ENCODE measurements at places on chromosomes 11 and 22. TPM values are rescaled to one million over a fixed set of nuclear protein-coding genes. Genes with fewer than 3 reads are reported as not detected.
A peak's percentile ranks its signal among the peaks of the same experiment; 100 is the strongest.

The OR6T1 gene
- total RNA-seq = not detected

The GAL gene
- 1.4 TPM for total RNA-seq

The SLC17A6 gene
- total RNA-seq = not detected

The FANCF gene
- 8.7 TPM for total RNA-seq

The OR51B4 gene
- total RNA-seq = not detected

The HBE1 gene
- not detected for total RNA-seq

The C11orf71 gene
- 6.5 TPM for total RNA-seq

The MYO18B gene
- total RNA-seq = 0.06 TPM

The SEC14L2 gene
- 9.2 TPM for total RNA-seq

The MTFP1 gene
- total RNA-seq = 15.6 TPM

DNA sequence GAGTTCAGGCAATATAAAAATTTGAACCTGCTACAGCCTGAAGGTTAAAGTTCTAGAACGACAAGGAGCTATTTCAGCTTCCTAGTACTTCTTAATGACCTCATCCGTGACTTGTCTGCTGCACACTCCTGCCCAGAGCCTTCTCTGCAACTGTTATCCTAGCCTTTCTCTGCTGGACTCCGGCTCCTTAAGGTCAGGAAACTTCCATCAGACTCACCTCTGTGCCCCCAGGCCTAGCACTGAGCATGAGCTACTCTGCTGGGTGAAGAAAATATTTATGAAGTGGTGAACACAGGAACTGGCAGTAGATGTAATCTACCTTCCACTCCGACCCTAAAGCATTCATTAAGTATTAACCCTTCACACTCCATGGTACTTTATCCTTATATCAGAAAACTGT lies 18.4 kb downstream of the CSNK2A3 start:
- DNase-seq = no peak

DNA sequence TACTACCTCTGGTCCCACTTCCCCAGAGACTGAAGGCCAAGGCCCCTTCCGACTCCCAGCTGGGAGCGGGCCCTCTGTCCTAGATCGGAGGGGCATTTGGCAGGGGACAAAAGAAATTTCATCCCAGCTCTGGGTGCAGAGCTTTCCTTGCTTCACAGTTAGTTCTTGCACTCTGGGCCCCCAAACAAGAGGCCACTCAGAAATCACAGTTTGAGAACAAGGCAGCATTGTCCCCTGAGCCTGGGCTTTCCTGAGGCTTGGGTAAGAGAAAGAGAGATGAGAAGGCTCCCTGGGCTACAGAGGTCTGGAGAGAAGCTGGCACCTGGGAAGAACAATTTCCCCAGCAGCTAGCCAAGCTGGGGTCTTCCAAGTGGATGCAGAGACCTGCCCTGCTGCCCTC lies 71.8 kb upstream of the NCAM1 start:
- no peak for DNase-seq

GRCh38 chr11:133346137-133346536 lies 186.2 kb downstream of the OPCML start:
- DNase-seq = no peak

- DNase-seq = peak; percentile 4
Observed at GRCh38 chr22:43534916-43535315, 123.1 kb downstream of the MPPED1 start.

- DNase-seq = no peak
Observed at GRCh38 chr22:30002861-30003486, 77.3 kb upstream of the HORMAD2 start.

GRCh38 chr11:134740590-134741261 lies 328.7 kb upstream of the B3GAT1 start:
- no peak for DNase-seq

GRCh38 chr11:65236194-65237059 lies 25.3 kb upstream of the POLA2 start:
- DNase-seq = no peak

- DNase-seq = no peak
Observed at GRCh38 chr11:114440121-114440860, 1.0 kb downstream of the REXO2 start.

- DNase-seq = no peak
Observed at GRCh38 chr11:121626980-121627379, 174.2 kb upstream of the SORL1-AS1 start.

DNA sequence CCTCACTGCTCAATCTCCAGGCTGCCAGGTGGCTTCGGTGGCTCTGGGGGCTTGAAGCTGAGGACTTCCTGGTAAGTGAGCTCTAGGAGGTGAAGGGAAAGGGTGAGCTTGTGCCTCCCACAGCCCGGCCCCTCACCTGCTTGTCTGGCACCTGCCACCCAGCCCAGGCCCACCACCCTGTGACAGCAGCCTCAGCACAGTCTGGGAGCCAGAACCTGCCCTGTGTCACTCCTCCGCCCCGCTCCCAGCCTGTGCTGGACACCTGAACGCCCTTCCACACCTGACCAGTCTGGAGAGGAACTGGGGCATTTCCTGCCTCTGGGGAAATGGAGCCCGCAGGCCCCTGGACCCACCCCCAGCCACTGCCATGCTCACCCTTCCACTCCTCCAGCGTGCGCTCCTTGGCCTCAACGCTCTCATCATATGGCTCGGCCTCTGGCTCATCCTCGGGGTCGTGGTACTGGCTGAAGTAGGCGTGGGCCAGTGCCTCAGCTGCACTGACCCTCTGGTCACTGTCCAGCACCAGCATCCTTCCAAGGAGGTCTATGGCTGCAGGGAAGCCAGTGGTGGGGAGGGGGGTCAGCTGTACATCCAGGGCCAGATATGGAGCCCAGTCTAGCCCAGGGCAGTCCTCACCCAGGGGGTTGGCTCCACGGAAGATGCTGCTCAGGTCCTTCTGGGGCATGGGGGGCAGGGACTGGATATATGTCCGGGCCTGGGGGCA lies 3.6 kb upstream of the MAPK12 start:
- DNase-seq = no peak

DNA sequence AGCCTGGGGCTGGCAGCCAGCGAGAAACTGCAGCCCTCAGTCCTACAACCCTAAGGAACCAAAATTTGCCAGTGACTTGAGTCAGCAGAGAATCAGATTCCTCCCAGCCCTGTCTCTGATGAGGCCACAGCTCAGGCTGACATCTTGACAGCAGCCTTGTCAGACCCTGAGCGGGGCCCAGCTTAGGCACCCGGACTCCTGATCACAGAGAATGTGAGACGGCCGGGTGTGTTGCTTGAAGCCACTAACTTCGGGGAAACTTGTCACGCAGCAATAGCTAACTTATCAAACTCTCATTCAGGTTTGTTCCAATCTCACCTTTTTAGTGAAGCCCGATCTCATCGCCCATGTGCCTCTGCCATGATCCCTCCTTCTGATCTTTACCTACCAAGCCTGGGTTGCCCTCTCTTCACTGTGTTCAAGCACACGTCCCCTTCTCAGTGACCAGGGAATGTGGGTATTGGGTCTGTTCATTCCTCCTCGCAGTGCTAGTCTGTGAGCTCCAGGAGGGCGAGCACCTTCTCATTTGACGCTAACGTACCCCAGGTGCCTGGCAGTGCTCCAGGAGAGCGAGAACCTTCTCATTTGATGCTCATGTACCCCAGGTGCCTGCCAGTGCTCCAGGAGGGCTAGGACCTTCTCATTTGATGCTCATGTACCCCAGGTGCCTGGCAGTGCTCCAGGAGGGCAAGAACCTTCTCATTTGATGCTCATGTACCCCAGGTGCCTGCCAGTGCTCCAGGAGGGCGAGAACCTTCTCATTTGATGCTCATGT lies 280.7 kb downstream of the BRD1 start:
- peak; percentile 50 for DNase-seq

DNA sequence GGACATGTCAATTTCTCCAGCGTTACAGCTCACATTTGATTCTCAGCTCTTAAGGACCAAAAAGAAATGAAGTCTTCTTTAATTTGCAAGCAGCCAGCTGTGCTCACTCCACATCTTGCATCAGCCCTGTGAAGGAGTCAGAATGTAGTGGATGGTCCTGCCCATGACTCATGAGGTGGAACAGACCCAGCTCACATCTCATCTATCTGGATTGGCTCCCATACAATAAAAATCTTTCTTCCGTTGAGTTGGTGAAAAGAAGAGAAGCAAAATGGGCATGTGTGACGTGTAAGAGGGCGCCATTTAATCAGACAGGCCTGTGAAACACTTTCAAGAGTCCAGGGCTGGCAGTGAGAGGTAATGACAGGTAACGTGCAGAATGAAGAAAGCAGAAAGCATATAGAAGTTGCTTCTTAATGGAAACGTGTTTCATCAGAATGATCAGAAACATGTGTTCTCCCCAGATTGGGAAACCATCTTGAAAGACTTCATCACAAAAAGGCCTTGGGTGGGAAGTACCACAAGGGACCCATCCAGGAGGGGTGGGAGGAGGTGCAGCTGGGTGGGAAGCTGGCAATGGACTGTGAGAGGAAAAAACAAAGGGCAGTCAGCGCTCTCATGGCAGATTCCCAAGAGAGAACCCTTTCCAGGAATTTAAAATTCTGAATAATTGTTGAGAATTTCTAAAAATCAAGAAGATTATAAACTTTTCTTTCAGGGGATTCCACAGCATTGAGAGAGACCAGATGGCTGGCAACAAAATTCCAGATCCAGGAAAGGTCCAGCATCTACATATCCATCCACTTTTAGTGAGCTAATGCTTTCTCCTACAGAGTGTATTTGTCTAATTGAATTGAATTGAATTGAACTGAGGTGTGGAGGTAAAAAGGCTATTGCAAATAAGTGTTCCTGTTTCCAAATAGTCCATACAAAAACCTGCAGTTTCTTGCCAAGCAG lies 57.0 kb downstream of the ETS1 start:
- no peak for DNase-seq

- no peak for DNase-seq
Observed at GRCh38 chr11:12056119-12056518, 47.7 kb upstream of the DKK3 start.

DNA sequence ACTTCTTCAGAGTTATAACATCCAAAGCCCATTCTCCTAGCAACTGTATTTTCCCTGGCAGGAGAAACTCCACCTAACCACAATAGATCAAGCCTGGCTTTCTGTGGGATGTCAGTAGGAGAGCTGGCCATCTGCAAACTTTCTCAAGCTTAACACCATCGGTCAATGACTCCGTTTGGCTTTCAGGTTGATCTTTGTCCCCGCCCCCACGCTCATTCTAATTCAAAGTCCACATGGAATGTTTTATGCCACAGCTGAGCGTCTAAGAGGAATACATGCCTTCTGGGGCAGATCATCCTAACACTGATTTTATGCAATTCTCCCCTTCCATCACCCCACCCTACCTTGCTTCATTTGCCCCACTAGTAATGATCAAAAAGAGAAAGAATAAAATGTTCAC lies 4.8 kb downstream of the GVQW3 start:
- DNase-seq = no peak

- no peak for DNase-seq
Observed at GRCh38 chr22:44277386-44278135, 35.2 kb downstream of the SHISAL1 start.

DNA sequence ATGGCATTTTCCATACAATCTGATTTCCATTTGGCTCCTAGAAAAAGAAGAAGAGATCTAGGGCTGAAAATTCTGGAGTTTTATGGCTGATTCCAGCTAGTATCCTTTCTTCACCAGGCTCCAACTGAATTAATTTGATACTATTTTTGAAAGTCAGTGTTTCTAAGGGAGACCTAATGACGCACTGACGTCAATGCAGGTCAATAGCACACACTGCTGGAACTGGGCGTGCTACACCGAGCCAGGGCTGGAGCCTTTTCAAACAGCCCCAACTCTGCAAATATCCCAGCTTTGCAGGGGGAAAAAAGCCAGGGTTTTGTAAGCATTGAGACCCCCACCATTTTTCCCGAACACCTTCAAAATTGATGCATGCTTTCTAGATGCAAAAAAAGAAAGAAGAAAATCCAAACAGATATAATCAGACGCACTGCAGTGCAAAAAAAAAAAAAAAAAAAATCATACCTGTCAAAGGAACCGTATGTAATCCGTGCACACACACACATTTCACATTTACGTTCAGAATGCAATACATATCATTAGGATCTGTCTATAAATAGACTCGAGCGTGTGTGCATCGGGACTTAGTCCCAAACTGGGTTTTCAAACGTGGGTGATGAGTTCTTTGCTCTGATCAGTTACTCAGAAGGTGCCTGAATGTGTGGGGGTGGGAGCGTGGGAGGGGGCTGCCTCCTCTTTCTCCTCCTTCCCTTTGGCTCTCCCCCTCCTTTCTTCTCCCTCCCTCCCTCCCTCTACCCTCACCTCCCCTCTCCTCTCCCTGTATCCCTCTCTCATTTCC lies 124.5 kb upstream of the HSD17B12 start:
- no peak for DNase-seq

DNA sequence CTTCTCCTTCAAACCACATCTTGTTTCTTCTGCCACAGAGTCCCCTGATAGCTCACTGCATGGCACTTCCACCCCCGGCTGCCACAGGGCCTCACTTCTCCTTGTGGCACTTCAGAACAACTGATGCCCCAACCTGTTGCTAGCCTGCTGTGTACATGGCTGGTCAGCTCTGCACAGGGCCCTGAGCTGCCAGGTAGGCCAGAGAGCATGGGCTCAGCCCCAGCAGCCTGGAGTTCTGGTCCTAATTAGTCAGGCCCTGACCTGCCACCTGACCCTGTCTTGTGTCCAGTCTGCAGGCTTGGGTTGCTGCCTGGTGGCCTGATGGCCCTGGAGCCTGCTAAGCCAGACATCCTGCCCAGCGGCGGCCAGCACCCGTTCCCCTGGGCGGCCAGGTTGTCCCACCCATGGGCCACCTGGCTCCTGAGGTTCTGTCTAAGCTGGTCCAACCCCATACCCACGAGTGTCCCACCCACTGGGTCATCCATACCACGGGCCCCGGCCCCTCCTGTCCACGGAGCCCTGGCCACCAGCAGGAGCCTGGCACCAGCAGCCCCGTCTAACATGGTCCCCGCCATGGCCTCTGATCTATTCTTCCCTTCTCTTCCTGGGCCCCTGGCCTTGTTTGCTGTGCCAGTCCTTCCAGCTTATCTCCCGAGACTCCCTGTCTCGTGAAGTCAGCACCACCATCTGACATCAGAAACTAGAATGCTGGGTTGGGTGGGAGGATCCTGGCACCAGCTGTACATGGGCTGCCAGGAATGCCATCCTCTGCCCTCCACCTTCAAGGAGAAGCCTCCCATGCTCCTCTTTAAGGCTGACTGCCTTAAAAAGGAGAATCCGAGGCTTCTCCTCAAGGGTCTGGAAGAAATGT lies 3.1 kb upstream of the CERK start:
- peak; percentile 66 for DNase-seq

DNA sequence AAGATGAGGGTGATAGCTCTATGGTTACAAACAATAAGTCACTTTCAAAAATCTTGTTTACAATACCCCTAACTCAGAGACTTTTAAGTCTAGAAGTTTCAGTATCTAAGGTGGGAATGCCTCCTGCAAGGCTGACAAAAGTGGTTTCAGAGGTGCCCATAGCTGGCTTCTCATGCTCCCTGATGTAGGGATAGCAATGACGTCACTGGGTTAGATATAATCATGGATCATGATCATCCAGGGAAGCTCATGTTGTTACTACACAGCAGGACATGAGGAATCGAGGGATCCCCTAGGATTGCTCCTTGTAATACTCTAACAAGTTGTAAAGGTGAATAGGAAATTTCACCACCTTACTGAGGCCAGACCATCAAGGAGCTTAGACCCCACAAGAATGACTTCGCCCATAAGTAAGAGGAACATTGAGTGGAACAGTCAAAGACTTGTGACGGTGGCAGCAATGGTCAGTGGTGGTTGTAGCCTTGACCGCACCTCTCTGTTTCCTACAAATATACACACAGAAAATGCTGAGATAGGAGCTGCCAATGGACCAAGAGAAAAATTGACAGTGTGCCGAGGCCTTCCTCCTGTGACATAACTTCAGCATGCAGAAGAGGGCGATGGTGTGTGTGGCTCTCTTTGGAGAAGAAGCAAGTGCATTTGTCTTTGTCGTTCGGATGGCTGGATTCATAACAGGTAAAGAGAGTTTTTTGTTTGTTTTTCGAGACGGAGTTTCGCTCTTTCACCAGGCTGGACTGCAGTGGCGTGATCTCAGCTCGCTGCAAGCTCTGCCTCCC lies 15.6 kb downstream of the APOL4 start:
- no peak for DNase-seq
